T-helper 22 cell (primary cell): ENCODE measurements at places on chromosomes 16 and 17.

GRCh38 chr16:14238756-14239155 is 167.6 kb downstream of the MRTFB start:
- no peak for DNase-seq

DNA sequence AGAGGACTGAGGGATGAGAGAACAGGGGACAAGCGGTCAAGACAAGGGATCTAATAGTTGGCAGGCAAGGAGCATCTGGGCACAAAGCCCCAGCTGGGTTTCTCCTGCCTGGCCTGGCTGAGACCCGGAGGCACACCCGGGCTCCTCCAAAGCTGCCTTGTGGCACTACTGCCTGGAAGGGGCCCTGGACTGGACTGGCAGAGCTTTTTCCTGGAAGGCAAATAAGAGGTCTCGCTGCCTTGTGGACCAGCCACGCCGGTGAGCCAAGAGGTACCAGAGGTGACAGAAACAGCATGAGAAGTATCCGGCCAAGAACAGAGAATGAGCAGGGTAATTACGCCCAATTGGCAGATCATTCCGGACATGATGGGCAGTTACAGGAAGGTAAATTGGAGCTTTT is 64.6 kb downstream of the GTF3C1 start:
- DNase-seq = no peak

DNA sequence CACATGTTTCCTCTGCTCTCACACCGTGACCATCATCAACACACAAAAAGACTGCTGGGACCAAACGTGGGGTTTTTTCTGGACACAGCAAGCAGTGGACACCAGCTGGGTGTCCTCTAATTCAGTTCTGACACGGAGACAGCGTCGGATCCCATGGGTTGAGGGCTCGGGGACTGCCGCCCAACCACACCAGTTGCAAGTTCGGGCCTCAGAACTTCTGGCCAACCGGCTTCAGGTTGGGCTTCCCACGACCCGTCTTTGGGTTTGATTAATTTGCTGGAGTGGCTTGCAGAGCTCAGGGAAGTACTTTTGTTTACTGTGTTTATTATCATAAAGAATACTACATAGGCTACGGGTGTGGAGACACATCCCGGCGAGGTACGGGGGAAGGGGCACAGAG is 97.8 kb downstream of the BANP start:
- DNase-seq = no peak

DNA sequence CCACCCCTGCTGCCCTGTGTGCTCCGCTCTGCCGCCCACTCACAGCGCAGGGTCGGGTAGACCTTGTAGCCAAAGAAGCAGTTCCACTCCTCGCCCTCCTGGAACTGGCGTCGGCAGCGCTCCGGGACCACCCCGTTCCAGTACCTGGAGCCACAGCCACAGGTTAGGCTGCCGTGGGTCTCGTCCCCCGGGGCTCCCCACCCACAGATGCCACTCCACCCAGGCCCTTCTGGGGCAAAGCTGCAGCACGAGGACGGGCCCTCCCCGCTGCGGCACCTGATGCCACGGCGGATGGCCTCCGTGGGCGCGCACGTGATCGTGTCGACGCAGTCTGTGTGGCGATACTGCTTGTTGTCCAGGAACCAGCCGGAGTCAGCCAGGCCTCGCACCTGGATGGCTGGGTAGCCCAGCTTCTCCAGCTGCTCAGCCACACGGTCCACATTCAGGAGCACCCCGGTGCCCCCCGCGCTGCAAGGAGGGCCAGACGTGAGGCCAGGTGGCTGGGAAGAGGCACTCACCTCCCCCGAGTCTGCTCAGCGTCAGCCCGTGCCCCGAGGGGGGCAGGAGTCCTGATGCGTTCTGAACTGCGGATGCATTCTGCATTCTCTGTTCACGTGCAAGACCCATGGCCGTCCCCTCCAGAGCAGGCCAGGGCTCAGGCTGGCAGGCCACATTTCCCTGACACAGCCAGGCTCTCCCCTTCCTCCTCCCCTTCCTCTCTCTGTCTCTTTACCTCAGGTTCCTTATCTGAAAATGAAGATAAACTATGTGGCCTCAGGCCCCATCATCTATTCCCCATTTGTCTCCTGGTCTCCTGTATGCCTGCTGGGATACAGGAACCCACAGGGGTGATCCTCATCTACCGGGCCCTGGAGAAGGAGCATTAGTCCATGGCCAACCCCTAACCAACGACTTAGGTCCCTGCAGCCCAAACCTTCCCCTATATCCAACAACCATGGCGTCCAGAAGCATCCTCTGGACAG is 4.1 kb downstream of the NOTUM start:
- DNase-seq = no peak

DNA sequence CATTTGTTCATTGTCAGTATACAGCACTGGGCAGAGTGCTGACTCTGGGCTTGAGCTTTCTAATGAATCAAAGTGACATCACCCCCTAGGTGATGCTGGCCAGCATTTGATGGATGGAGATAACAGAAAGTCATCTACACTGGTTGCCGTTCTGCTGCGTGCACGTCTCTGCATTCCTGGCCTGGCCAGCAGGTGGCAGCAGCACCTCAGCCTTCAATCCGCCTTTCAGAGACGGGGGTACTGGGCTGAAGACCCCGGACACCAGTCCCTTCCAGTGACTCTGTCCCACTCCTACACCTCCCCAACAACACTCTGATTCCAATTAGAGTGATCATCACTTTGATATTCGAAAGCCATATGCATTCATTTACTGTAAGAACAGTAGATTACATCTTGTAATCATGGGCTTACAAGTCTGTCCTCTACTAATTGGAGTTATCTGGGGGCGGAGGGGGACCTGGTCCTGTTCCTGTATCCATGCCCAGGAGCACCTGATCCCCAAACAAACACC is 6.0 kb downstream of the CPSF4L start:
- DNase-seq = peak; percentile 5

DNA sequence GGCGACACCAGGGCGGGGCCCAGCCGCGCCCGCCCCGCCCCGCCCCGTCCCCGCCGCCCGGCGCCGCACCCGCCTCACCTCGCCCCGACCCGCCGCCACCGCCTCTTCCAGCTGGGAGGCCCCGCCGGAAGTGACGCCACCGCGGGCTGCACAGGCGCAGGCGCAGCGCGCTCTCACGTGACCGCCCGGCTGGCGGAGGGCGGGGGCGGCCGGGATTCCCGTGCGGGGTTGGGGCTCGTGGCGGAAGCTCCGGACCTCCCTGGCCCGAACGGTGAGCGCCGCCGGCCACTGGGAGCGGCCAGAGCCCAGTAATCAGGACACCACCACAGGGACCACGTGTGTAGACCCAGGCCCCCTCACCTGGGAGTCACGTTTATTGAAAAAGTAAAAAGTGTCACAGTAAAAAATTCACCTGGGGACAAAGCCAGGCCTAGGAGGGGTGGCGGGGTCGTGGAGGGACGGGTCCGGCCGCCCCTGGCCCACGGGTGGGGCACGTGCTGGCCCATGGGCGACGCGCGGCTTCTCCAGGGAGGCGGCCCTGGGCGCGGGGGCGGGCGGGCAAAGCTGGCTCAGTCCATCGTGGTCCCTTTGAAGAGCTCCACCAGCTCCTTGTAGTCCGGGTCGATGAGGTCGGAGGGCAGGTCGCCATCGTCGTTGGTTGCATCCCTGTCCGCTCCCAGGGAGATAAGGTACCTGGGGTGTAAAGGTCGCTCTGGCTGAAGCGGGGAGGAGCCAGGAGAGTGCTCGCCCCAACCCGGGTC is at the start of gene MCRIP1:
MCRIP1 (minus strand) TSS at position 132 of the 761 bp plus-strand sequence. CDS start 8,785 bp downstream, outside the sequence.
- peak; percentile 89 for DNase-seq
